ENCODE measurements at places on chromosomes 12 and 14.

DNA sequence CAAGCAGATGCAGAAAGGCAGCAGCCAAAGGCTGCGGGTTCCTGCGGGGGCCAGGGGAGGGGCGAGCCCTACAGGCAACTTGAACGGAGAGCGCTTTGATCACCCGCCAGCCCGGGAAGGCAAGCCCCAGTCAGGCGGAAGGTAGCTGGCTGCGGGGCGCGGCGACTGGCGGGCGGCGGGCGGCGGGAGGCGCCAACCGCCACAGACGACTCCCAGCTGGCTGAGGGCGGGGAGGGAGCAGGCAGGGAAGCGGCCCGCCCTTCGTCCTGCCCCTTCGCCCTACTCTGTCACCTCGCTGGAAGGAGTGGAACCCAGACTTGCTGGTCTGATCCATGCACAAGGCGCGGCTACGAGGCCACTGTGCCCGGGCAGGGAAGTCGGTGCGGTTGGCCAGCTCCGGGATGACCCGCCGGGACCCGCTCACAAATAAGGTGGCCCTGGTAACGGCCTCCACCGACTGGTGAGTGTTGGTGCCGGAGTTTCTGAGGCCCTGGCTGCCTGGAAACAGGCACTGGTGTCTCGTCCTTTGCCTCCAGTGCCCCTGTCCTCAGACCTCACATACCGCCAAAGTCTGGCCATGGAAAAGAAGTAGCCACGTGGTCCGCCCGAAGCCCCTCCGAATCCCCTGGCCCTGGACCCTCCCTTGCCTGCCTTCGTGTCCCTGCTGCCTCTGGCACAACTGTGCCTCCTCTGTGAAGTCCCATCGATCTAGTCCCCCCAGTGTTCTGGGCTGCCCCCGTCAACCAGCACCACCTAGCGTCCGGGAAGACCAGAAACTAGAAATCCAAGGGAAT, 15.4 kb upstream of the CARMIL3 start:
- no peak for DNase-seq

DNA sequence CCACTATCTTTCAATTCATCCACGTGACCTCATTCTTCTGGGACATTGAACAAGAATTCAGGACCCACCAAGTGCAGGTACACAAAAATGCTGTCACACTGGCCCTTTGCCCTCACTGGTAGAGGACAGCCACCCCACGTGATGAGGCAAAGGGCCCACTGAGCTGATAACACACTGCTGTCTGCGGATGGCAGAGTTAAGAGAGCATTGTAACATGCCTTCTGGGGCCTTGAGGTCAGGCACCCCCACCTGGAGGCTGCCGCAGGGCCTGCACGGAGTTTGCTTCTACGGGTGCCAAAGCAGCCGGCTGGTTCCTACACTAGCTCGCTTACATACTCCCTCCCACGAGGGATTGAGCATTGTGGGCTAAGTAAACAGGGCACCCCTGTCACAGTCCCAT, 101.0 kb downstream of the LRIG3 start:
- no peak for DNase-seq

DNA sequence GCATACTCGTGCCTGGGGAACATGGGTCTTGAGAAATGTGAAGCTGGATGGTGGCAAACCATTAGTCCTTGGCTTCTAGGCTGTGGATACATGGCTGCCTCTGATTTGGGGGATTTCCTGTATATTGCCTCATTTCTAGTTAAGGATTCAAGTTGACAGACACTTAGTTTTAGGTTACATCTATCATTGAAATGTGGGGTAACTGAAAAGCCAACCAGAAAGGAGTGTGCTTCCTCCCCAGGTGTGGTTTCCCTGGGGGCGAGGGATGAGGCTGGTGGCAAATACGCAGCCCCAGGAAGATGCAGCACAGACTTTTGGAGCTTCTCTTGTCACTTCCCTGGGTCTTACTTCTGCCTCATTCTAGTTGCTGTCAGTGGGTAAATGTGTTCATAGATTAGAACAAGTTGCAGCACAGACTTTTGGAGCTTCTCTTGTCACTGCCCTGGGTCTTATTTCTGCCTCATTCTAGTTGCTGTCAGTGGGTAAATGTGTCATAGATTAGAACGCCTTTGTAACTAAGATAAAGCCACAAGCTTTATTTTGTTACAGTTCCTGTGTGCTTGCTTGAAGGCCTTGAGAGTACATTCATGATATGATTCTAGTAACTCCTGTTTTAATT, 85.1 kb downstream of the BORCS5 start:
- no peak for DNase-seq

- DNase-seq, result no peak
Measured at GRCh38 chr14:102461490-102462338, 47.9 kb downstream of the ANKRD9 start.

DNA sequence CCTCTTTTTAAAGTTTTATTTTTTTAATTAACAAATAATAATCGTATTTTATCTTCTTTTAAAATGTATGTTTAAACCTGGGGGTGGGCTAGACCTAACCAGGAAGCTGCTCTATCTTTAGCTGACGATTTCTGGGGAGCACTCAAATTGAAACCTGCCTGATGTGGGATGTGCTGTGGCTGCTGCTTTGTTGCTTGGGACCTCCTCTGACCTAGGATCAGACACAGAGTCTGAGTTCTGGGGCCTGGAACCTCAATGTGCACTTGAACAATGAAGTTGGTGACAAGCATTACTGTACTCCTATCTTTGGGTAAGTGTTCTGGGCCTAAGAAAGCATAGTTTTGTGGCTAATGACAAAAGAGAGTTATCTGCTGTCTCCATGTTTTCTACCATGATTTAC, 386.7 kb downstream of the DAD1 start:
- DNase-seq, result no peak

DNA sequence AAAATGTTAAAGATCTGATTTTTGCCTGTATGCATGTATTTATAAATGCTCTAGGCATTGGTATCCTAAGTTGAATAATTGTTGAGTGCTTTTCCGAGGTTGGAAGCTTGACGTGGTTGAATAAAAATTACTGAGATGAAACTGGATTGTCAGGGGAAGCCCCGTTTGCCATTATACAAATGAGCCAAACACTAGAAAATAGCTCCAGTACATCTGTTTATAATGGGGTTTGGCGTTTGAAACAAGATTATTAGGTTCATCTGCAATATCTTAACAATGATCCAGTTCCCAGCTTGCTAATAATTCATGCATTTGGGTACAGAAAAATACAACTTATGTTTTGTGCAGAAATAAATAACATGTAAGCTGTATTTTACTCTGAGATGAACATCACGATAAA, 789.6 kb downstream of the GALC start:
- DNase-seq, result no peak

DNA sequence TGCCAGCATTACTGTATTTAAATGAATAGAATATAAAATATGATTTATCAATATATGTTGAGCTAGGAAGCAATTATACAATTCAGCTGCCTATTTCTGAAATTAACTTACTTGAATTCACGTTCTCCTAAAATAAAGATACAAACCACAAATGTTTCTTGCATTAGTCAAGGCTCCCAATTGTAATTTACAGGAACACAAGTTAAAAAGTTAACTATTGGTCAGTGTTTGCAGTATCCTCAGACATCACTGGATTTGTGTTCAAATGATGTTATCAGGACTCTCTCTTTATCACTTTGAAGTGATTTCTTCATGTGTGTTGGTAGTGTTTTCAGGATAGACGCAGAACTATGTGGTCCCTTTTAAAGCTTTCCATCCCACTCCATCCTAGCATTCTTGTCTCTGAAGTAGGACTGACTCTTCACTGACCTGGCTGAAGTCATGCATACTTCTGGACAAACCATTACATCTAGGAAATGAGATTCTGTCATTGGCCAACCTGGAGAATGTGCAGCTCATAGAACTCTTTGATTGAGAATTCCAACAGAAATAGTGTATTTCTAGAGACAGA, 156.1 kb downstream of the KICS2 start:
- DNase-seq, result no peak

Measured in AG09309 (cell line).